ENCODE measurements at places on chromosomes 7 and 10. TPM values are rescaled to one million over a fixed set of nuclear protein-coding genes. Genes with fewer than 3 reads are reported as not detected.

- no peak for DNase-seq
These were observed 3.1 kb downstream of the CNPY4 start for GRCh38 chr7:100122568-100122967.

DNA sequence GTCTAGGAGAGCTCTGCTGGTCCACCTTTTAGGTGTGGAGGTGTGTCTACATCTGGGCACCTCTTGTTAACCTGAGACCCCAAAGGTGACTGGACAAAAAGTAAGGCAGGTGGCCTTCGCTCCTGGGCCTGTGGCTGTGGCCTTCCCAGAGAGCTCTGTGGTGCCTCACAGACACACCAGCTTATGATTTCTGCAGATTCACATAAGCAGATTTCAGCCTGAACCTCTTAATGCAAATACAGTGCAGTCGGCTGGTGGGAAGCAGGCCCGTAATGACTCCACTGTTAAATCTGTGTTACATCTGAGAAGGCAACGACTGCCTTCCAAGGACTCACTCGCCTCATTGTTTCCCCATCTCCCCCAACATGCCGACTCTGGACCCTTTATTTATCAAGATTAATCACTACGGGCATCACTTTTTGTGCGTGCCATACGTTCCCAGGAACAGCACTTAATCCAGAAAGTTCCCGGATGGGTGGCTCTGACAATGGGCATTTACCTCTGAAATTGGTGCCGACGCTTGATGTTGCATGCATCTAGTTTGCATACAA is 119.8 kb downstream of the EBF3 start:
- DNase-seq: no peak

DNA sequence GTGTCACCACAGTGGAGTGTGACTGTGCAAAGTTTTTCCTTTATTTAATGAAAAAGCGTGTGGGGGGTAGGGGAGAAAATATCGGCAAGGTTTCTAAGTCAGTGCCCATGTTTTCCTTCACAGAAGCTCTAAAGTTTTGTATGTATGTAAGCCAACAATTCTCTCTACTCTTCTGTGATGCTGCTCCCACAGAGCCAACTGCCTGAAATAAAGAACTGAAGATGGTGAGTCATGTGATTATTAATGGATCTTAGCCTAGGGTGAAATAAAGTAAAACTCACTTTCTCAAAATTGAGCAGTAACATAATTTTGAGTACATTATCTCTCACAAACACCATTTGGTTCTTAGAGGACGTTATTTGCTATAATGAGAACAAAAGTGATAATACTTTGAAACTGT is 143.7 kb downstream of the ELMO1 start:
- no peak for DNase-seq

DNA sequence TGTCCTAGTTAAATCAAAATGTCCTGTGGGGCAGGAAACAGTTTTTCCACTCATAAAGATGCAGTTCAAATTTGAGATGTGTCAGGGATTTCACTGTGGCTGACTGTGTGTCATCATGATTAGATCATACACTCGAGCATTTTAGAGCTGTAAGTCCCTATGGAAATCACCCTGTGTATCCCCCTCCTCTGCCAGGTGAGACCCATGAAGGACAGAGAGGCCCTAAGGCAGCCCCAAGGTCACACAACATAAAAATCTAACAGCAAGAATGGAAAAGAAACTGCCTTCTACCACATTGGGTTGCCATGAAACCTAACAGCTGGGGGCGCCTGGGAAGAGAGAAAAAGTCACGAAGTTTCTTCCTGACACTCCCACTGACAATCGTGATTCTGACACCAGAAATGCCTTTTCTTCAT is 135.8 kb downstream of the KCNMA1 start:
- DNase-seq: no peak

- DNase-seq: no peak
These were observed 835 bp upstream of the DGKI start for GRCh38 chr7:137847568-137848050.

- no peak for DNase-seq
These were observed 38.5 kb downstream of the BNIP3 start for GRCh38 chr10:131943021-131943814.

- no peak for DNase-seq
These were observed 38.1 kb upstream of the FOXI2 start for GRCh38 chr10:127698886-127699285.

GPC2 gene
- total RNA-seq: 13.0 TPM

GIMAP4 gene
- 285 TPM for total RNA-seq

ADGRA1 gene
- total RNA-seq: not detected

ST8SIA6 gene
- 0.61 TPM for total RNA-seq

BLNK gene
- 0.44 TPM for total RNA-seq
